Esophagus muscularis mucosa (tissue), 4 donors: ENCODE measurements at places on chromosomes 13 and 19. TPM values are rescaled to one million over a fixed set of nuclear protein-coding genes. Genes with fewer than 3 reads are reported as not detected.

GRCh38 chr13:83853771-83854170 lies 28.5 kb downstream of the SLITRK1 start:
- H3K4me3 ChIP-seq = no peak overlapping the region
- H3K4me1 ChIP-seq = no peaks in the 10 kb centered on the region
- H3K27ac ChIP-seq = no peak overlapping the region
- H3K27me3 ChIP-seq = no peaks in the 10 kb centered on the region

DNA sequence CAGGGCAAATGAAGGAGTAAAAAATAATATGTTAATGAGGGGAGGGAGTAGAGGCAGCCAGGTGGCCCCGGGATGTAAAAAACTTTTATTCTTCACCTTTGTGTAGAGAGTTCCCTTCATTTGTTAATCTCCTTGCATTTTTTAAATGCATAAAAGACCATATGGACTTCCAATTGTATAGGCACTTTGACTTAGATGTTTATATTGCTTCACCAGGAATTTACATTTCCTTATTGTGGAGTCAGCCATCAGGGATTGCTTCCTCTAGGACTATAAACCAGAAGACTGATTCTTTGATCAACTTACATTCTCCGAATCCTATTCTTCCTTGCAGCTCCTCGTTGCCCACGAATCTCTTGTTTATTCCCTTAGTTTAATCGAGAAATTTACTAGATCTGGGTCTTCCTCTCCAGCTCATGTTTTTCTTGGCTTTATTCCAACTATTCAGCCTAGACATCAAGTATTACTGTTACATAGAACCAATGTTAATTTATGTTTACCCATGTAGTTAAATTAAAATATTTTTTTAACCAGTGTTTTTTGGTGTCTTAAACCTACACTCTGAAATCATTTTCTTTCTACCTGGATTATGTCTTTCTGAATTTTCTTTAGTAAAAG lies 1187.0 kb upstream of the SLC10A2 start:
- no peak overlapping the region for H3K27ac ChIP-seq
- H3K36me3 ChIP-seq = no peaks in the 10 kb centered on the region
- H3K27me3 ChIP-seq = no peaks in the 10 kb centered on the region
- no peaks in the 10 kb centered on the region for H3K4me1 ChIP-seq

DNA sequence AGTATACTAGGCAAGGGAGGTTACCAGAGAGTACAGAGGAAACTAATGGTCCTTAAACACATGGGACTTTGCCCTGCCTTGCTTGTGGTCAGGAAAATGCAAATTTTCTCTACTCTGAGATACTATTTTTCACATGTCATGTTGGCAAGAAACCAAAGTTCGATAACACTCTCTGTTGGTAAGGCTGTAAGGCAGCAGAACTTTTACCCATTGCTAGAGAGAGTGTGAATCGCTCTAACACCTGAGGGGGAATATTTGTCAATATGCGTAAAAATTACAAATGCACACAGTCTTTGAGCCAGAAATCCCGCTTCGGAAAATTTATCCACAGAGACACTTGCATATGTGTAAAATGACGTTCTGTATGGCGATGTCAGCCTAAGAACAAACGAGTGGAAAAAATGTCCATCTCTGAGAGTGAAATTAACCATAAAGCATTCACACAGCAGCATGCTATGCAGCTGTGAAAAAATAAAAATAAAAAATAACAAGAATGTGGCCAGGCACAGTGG lies 9.5 kb upstream of the RFX1 start:
- H3K4me1 ChIP-seq = no peaks in the 10 kb centered on the region
- H3K27me3 ChIP-seq = no peaks in the 10 kb centered on the region
- no peak for DNase-seq
- H3K4me3 ChIP-seq = no peak overlapping the region
- H3K27ac ChIP-seq = no peak overlapping the region
- no peaks in the 10 kb centered on the region for H3K36me3 ChIP-seq

DNA sequence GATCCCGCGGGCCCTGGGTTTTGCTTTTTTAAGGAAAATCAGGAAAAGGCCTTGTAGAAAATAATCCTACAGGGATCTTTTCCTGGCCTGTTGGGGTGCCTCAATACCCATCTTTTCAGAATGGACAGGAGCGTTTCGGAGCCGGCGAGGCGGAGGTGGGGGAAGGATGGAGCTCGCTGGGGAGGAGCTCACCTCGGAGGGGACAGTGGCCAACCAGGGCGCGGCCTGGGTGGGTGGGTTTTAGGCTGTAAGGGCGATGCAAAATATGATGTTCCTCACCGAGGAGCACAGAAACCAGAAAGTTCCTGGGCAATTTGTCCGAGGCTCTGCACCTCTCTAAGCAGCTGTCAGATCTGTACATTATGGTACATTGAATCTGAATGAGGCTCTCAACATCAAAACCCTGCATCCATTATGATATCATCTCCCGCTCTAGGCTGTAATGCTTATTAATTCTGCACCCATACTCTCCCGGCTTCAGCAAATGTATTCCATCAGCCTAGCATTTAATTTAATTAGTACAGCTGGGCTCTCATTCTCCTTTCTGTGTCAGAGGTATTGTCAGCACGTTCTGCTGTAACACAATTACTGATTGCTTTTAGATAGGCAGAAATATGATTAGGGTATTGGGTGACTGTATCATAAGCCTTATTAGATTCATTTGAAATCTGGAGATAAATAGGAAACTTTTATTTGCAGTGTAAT lies 90.3 kb upstream of the SOX1 start:
- DNase-seq = no peak
- H3K36me3 ChIP-seq = no peaks in the 10 kb centered on the region
- no peaks in the 10 kb centered on the region for H3K27me3 ChIP-seq
- H3K27ac ChIP-seq = no peak overlapping the region

Gene NUFIP1
- total RNA-seq = 4.1 TPM

Gene FCGBP
- total RNA-seq = 3.8 TPM

DNA sequence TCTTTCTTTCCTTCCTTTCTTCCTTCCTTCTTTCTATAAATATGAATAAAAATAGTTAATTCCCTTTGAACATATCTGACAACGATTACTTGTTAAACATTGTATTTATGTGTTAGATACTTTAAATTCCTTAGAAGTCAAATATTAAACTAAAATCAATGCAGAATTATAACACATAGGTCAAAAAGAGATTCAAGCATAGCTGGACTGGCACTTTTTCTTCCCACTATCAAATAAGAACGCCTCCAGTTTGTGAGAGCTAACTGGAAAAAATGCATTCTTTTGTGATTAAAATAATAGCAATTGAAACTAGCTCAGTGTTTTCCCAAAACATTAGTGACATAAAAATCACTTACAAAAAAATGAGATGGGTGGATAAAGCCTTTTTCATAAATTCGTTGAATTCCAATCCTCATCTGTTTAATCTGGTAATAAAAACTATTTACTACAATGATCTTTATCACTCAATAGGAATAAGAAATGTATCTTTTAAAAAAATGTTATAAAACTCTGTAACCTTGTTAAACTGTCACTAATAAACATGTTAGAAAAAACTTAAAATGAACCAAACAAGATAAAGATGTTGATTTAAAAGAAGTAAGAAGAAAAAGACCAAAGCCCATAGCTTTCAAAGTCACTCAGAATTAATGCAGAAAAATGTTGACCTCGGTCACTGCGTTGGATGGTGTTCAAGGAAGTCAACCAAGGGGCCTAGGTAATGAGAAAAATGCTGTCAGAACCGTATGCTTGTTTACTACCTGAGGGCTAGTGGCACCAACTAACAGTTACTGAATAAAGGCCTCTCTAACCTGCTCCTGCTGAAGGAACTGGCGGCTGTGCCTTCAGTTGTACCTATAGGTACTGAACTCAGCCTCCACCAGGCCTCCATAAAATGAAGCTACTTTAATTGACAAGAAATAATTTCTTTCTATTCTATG lies 1039.5 kb upstream of the SLC10A2 start:
- H3K36me3 ChIP-seq = no peaks in the 10 kb centered on the region
- no peaks in the 10 kb centered on the region for H3K4me1 ChIP-seq
- no peaks in the 10 kb centered on the region for H3K27me3 ChIP-seq
- H3K4me3 ChIP-seq = no peak overlapping the region
- no peak for DNase-seq

- no peaks in the 10 kb centered on the region for H3K27me3 ChIP-seq
- no peak for DNase-seq
- H3K36me3 ChIP-seq = no peaks in the 10 kb centered on the region
- H3K4me3 ChIP-seq = no peak overlapping the region
Measured at GRCh38 chr13:29830000-29830399, 20.4 kb downstream of the UBL3 start.

GRCh38 chr19:2044709-2045500 lies 6.1 kb downstream of the MKNK2 start:
- H3K4me1 ChIP-seq = peaks cover 100% of the 10 kb centered on the region
- peak overlapping the region; percentile 100 for H3K27ac ChIP-seq
- H3K36me3 ChIP-seq = peaks cover 34% of the 10 kb centered on the region

Gene FCER2
- not detected for total RNA-seq

DNA sequence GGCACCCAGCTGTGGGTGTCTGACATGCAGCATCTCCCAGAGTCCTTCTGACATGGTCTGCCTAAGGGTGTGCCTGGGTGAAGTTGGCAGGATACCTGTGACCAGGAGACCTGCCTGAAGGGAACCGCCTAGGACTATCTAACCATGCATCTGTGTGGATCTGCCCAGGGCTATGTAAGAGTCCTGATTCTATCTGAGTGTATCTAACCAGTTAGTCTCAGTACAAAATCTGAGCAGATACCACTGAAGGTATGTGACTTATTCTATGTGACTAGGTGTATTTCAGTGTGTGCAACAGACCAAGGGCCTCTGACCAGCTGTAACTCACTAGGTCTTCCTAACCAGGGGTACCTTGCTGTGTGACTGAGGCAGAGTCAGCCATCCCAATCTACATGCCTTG lies 28.2 kb upstream of the FBL start:
- no peaks in the 10 kb centered on the region for H3K36me3 ChIP-seq
- DNase-seq = no peak
- no peaks in the 10 kb centered on the region for H3K27me3 ChIP-seq
- no peak overlapping the region for H3K27ac ChIP-seq
- H3K4me3 ChIP-seq = no peak overlapping the region
- H3K4me1 ChIP-seq = no peaks in the 10 kb centered on the region

- no peaks in the 10 kb centered on the region for H3K27me3 ChIP-seq
- H3K36me3 ChIP-seq = peaks cover 61% of the 10 kb centered on the region
- H3K4me3 ChIP-seq = no peak overlapping the region
- peaks cover 9% of the 10 kb centered on the region for H3K4me1 ChIP-seq
- H3K27ac ChIP-seq = no peak overlapping the region
Measured at GRCh38 chr19:6017576-6017975, 39.6 kb upstream of the RANBP3 start.

Gene IGFL3
- not detected for total RNA-seq

Gene IFNL3
- total RNA-seq = not detected

- DNase-seq = no peak
- H3K4me1 ChIP-seq = peaks cover 30% of the 10 kb centered on the region
- H3K27me3 ChIP-seq = no peaks in the 10 kb centered on the region
- H3K36me3 ChIP-seq = peaks cover 50% of the 10 kb centered on the region
Measured at GRCh38 chr13:51772781-51773180, 31.2 kb downstream of the DHRS12 start.

GRCh38 chr13:60397704-60398378 lies 821 bp downstream of the TDRD3 start:
- peak overlapping the region; percentile 99 for H3K27ac ChIP-seq
- no peaks in the 10 kb centered on the region for H3K36me3 ChIP-seq
- no peaks in the 10 kb centered on the region for H3K27me3 ChIP-seq
- H3K4me3 ChIP-seq = peak overlapping the region; percentile 86

DNA sequence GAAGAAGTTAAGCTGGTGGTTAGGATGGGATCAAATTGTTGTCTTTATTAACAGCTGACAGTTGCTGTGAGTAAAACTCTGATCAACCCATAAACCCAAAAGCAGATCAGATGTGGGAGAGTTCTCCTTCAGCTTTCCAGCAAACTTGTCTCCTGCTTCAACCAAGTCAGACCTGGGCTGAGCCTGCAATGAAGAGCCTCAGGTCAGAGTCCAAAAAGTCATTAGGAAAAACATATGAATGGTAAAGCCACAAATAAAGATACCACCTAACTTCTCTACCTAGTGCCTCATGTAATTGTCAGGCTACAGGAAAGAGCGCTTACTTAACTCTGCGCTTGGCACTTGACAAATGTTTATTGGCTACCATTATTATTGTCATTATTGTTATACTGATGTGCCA lies 21.9 kb upstream of the UBE2L5 start:
- no peak overlapping the region for H3K4me3 ChIP-seq
- peaks cover 11% of the 10 kb centered on the region for H3K4me1 ChIP-seq
- no peaks in the 10 kb centered on the region for H3K27me3 ChIP-seq
- H3K27ac ChIP-seq = no peak overlapping the region
- H3K36me3 ChIP-seq = no peaks in the 10 kb centered on the region

Gene TMEM145
- not detected for total RNA-seq

Gene GPC6
- total RNA-seq = 6.5 TPM

GRCh38 chr13:101149735-101150384 lies 266.4 kb downstream of the NALCN start:
- H3K27me3 ChIP-seq = no peaks in the 10 kb centered on the region
- no peak overlapping the region for H3K27ac ChIP-seq
- H3K36me3 ChIP-seq = no peaks in the 10 kb centered on the region
- DNase-seq = no peak

DNA sequence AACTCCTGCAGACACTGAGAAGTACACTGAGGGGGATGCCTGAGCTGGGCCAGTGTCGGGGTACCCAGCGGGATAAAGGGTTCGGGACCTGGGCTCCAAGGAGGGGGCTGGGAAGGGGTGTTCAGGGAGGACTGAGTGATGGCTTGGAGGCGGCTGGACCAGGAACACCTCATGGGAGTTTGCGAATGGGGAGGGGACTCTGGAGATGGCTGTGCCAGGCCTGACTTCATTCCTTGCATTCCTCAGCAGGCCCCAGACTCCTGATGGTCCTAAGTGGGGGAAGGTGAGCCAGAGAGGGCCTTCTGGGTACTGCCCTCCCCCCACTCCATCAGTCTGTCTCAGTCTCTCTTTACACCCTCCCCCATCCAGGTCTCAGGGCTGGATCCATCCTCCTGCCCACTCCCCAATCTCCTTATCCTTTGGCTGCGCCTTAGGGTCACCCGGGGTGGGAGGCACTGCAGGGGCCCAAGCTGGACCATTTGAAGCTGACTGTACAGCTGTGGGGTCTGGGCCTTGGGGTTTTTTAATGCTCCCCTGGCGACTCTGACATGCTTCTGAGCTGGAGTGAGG lies 13.8 kb downstream of the PAK4 start:
- H3K4me3 ChIP-seq = no peak overlapping the region
- H3K27me3 ChIP-seq = no peaks in the 10 kb centered on the region
- peaks cover 18% of the 10 kb centered on the region for H3K4me1 ChIP-seq
- no peaks in the 10 kb centered on the region for H3K36me3 ChIP-seq

Gene EBI3
- 1.1 TPM for total RNA-seq

GRCh38 chr13:109344552-109345157 lies 441.7 kb downstream of the IRS2 start:
- DNase-seq = no peak
- no peak overlapping the region for H3K27ac ChIP-seq
- H3K4me3 ChIP-seq = no peak overlapping the region
- no peaks in the 10 kb centered on the region for H3K27me3 ChIP-seq

GRCh38 chr19:48311384-48311783 lies 14.0 kb upstream of the EMP3 start:
- no peaks in the 10 kb centered on the region for H3K36me3 ChIP-seq
- no peak overlapping the region for H3K4me3 ChIP-seq
- no peaks in the 10 kb centered on the region for H3K4me1 ChIP-seq
- no peak overlapping the region for H3K27ac ChIP-seq
- no peak for DNase-seq

- H3K36me3 ChIP-seq = no peaks in the 10 kb centered on the region
- no peak overlapping the region for H3K27ac ChIP-seq
- H3K4me1 ChIP-seq = no peaks in the 10 kb centered on the region
- DNase-seq = no peak
Measured at GRCh38 chr13:45456196-45456972, 8.4 kb upstream of the COG3 start.
